ENCODE measurements at places on chromosomes 2 and 18.

DNA sequence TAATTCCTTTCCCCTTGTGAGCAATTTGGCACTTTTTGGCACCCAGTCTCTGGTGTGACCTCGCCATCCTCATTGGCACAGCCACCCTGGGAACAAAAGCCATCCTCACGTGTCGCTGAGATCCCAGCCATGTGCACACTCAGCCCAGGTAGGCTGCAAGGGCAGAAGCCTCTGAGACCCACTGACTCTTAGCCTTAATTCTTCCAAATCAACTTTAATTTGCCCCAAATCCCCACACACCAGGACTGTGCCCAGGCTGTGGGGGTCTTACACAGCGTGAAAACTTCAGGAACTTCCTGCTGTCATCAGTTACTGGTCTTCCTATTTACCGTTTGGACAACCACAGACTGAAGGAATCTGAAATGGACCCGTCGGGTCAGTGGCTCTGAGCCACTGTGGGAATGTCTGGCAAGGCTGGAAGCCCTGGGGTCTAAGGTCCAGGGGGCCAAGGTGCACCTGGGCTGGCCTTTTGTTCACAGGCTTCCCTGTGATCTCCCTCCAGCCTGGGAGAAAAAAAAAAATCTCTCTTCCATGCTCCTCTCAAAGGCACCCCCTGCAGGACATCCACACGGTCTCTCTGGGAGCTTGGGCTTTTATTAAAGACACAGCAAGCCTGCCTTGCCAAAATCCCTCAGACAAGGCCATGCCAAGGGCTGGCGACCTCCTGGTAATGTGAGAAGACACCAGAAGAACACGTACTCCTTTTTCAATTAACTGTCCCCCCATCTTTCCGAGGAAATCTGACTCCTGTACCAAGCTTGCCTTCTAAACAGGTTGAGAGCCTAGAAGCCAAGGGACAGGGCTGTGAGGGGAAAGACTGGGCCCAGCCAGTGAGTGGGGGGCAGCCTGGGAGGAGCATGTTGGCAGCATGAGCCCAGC is 42.1 kb upstream of the LAPTM4A start:
- DNase-seq = peak; percentile 59

- DNase-seq = no peak
Observed at GRCh38 chr2:90207454-90208058, 1516.1 kb downstream of the RPIA start.

- no peak for DNase-seq
Observed at GRCh38 chr2:54456612-54457322, 640 bp downstream of the SPTBN1 start.

DNA sequence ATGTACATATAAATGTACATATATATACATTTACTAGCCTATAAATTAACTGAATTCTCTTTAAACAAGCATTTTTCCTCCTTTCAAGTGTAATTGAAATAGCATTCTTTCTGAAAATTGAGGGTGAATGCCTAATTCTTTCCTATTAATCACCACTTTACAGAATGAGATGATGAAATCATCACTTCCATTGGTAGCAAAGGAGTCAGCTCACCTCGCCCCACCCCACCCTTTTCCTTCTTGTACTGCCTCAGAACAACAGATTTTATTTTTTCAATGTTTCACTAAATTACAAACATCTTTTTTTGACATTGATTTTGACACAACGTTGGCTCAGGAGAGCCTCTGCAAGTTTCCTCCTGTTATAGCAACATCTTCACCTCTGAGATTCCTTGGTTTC is 181.9 kb upstream of the CDH7 start:
- DNase-seq = no peak

DNA sequence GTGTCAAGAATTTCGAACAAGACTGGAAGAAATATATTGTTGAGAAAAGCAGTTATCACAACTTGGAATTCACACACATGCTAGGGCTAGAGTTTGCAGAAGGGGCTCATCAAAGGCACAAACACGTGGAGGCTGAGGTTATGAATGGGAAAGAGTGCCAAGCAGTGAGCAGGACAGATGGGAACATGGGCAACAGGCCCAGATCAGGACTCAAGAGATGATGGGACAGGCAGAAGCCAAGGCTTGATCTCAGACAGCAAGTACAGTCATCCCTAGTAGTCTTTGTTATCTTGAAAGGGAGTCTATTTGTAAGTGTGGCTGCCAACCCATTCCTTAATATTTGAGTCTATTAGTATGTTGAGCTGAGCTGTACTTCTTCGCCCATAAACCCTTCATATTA is 22.2 kb upstream of the EPC2 start:
- no peak for DNase-seq

DNA sequence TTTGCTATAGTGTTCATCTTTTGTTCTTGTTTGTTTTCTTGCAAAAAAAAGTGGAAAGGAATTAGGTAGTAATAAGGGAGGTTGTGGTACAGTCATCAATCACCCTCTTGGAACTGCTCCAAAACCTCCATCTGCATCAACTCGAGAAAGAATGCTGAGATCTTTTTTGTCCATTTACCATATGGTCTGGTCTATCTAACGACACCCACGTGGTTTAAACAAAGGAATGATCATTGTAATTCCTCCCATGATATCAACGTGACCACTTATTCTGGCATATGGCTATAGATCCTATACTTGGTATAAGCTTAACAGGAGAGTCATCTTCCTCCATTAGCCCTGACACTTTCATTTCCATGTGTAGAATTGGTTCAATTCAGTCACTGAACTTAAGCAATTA is 1025.3 kb upstream of the NXPH2 start:
- no peak for DNase-seq

DNA sequence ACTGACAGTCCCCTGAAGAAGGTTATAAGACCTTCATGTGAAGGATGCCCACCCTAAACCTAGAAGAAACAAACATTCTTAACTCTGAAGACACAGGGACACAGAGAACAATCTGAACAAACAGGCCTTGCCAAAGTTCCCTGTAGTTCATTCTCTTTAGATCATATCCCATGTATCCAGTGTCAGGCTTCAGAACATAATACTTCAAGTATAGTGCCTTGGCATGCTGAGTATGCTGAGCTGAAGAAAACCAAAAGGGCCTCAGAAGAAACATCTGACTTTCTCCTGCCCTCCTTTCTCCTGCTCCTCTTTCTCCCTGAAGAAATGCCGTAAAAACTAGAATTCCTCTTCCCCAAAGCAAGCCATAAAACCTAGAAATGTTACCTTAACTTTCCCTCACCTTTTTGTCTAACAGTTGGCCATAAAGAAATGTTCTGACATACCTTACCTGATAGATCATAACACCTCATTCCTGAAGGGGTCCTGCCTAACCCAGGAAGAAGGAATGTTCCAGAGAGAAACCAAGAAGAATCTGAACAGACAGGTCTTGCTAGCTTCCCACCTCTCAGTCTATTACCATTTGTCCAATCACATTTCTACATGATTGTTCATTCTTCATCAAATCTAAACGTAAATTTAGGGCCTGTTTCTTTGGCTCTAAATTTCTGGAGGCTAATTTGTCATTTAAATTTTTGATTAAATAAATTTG is 160.1 kb upstream of the ZC3H15 start:
- DNase-seq = no peak

Measured in amniotic stem cell (primary cell).